ENCODE measurements at places on chromosomes 1 and 21.

- DNase-seq, result no peak
These were observed 172.7 kb downstream of the TGFBR3 start for GRCh38 chr1:91712981-91713841.

- DNase-seq, result no peak
These were observed 14.1 kb downstream of the DDAH1 start for GRCh38 chr1:85450832-85451231.

- no peak for DNase-seq
These were observed 222.8 kb upstream of the ZRANB2 start for GRCh38 chr1:71303617-71304041.

DNA sequence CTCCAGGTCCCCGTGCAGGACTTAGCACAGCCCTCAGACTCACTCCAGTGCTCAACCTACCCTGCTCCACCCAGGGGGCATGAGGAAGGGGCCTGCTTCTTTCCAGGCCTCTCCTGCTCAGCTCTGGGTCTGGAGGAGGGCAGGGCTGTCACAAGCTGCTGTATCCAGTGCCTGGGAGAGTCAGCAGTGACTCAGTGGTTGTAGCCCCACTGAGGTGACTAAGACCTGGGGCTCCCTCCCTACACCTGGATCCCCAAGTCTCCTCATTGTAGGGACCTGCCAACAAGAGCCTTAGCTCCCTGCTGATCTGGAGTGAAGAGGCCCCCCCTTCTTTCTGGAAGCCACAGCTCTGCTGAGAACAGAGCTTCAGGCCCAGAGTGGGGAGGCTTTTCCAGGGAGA, 36.1 kb upstream of the FAM131C start:
- DNase-seq, result no peak

DNA sequence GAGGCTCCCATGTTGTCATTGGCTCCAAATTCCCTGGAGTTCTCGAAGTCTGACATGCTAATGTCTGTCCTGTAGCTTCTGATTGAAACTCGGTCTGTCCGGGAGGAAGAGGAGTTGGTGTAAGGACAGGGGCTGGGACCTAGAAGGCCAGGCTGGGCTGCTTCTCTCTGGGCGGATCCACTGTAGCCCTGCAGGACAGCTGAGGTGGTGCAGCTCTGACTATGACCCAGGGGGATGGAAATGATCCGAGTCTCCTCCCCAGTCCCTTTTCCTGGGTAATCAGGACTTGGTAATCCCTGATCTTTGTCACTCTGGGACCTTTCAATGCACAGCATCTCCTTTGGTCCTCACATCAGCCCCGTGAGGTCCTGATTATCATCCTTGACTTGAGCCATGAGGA, 10.0 kb upstream of the FCMR start:
- DNase-seq, result no peak

- DNase-seq, result no peak
These were observed 244.5 kb downstream of the GPR52 start for GRCh38 chr1:174692313-174692712.

DNA sequence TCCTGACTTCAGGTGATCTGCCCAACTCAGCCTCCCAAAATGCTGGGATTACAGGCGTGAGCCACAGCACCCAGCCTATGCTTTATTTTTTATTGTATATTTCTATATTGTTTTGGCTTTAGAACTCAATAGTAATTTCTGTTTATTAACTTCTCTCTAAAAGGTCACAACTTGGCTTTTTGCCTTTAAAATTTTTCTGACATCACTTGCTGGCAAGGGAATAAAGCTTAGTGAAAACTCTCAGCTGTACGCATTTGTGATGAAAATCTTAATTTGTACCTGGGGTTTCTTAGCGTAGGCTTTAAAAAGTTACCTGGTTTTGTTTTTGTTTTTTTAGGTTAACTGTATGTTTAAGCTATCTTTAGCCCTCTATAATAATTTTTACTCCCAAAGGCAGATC, 36.2 kb downstream of the B3GALNT2 start:
- DNase-seq, result no peak

DNA sequence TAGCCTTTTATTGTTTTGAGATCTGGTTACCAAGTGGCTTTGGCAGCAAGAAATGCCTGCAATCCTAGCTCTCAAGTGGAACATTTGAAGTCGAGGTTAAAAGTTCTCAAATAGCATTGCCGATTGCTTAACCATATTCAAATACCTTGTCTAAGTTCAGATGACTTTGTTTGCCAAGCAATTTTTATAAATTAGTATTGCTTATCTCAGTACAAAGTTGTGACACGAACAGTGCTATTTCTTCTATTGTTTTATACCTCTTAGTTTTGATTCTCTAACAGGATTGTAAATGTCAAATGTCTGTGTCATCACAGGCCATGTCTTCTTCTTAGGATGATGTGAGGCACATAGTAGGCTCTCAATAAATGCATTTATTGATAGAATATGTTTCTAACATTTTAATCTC, 633.3 kb downstream of the PTPRC start:
- no peak for DNase-seq

GRCh38 chr1:41658431-41659158, 174.1 kb upstream of the EDN2 start:
- peak; percentile 36 for DNase-seq

DNA sequence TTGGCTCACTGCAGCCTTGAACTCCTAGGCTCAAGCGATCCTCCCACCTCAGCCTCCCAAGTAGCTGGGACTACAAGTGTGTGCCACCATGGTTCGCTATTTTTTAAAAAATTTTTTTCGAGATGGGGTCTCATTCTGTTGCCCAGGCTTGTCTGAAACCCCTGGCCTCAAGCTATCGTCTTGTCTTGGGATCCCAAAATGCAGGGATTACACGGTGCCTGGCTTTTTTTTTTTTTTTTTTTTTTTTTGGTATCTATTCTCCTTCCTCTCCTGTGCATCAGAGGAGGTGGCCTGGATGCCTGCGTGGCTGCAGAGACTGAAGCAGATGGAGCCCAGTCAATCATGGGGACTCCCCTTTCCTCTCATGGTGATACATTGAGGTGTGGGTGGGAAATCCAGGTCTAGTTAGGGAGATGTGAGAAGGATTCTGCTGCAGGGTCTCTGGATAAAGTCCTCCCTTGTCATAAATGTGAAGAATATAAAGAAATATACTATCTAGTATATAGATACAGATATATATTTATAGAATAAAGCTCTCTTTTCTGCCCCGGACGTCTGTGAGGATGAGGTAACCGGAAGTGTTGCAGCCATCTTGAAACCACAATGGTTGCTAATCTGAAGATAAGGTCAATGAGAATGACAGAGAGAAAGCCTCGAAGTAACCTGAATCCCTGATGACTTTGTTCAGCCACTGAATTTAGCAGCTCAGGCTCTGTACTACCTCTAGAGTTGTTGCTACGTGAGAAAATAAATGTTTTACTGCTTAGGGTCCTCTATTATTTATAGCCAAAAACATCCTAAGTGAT, 19.5 kb upstream of the RGSL1 start:
- no peak for DNase-seq

DNA sequence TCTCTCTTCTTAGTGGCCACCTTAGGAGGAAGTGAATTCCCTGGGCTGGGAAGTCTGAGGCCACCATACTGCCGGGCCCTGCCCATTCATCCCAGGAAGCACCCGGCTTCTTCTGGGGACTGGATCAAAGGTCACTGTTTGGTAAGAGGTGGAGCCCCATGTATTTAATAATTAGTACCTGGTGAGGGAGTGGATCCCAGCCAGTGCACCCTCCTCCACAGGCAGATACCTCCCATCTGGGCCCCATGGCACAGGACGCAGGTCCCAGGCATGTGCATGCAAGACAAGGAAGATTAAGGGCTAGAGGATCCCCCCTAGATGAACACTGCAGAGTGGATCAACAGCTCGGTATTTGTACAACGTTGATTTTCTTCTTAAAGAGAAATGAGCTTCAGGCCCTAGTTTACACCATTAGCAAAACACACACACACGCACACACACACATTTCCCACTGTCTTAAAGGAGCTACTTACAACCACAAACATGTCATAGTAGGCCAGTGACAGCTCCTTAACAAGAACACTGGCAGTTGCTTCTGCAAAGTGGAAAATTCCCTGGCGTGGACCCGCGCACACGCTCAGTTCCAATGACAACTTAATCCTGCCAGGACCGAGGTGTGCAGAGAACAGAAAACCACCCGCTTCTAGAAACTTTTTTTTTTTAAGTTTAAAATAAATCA, 90.7 kb downstream of the MRPL37 start:
- no peak for DNase-seq

GRCh38 chr1:114668784-114669561, 876 bp downstream of the DENND2C start:
- no peak for DNase-seq

GRCh38 chr1:186239171-186239570, 135.9 kb downstream of the TPR start:
- no peak for DNase-seq

GRCh38 chr1:47745715-47746609, 251.2 kb downstream of the TRABD2B start:
- DNase-seq, result no peak

DNA sequence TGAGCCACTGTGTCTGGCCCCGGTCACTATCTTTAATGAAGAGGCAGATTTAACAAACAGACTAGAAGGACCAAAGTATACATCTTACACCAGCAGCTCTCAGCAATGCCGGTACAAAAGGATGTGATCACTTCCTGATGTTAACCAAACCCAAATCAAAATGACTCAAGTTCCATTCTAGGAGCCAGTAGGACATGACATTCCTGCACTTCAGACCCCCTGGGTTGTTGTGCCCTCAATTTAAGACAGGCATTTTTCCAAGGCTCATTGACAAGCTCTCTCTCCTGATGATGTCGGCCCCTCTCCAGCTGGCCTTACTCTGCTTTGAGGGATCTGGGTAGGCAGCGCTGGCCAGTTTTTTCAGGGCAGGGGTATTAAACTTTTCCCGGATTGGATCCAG, 35.1 kb downstream of the YARS1 start:
- DNase-seq, result no peak

DNA sequence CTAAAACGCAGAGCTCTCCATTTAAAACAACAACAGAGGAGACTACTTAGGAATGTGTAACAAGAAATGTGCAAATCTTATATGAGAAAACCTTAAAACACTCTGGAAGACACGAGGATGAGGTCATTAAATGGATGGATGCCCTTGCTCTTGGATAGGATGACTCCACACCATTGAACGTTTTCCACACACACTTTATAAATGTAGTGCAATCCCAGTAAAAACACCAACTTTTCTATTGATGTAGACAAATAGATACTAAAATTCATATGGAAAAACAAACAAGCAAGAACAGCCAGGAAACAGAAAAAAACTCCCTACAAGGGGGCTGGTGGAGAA, 18.4 kb upstream of the COL6A1 start:
- DNase-seq, result no peak

GRCh38 chr1:41500378-41500777, 15.9 kb upstream of the EDN2 start:
- DNase-seq, result no peak

- no peak for DNase-seq
These were observed 18.8 kb downstream of the RGS13 start for GRCh38 chr1:192654591-192655251.

GRCh38 chr1:158604968-158605367, at the start of gene OR10Z1:
OR10Z1 (plus strand) TSS chr1:158605268; CDS start chr1:158606439, 1,171 bp downstream.
- DNase-seq, result no peak

Measured in globus pallidus (tissue), 1 donor.